ENCODE measurements at places on chromosomes 2 and 18. TPM values are rescaled to one million over a fixed set of nuclear protein-coding genes. Genes with fewer than 3 reads are reported as not detected.

- DNase-seq: no peak
Measured at GRCh38 chr2:88521445-88522073, 69.1 kb upstream of the FOXI3 start.

DNA sequence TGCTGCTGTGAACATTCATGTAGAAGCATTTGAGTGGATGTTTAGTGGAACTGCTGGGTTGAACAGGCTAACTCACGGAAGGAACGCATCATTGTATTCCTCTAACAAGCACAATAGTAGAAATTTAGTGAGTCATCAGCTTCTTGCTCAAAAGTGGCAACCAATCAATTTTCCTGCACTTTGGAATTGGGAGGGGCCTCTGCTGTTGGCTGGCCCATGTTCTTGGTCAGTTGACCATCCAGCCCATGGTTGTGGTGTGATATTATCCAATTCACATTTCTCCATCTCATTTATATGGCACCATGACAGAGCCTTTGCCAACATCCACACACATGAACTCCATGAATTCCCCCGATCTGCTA is 95.0 kb downstream of the TNFRSF11A start:
- DNase-seq: no peak

The MAPK4 gene
- total RNA-seq: 0.28 TPM

The POMC gene
- 36.4 TPM for total RNA-seq

The FOXI3 gene
- not detected for total RNA-seq

Measured in omental fat pad (tissue), 4 donors.